ENCODE measurements at places on chromosomes 2 and 18.

DNA sequence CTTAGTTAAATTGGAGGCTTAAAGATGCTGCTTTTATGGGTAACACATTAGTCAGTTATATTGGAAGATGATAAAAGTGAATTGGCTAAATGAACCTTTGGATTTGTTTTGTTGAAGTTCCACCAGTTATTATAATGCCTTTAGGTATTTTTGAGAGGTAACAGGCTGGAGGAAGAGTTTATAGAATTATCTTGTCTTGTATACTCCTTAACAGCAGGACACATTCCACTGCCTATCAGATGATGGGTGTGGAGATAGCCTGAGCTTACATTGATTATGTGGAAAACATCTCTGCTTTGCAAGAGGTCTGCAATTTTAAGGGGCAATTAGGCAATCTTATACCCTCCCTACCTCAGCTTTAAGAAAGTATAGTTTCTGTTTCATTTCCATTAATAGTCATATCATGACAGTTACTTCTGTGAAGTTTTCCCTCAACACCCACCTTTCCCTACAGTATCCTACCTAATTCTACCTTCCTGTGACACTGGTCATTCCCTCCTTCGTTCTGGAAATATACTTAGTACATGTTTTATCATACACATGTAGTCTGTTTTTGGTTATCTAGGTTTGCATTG is 403.7 kb upstream of the SPRED2 start:
- no peak for DNase-seq

GRCh38 chr18:9333441-9334328 is 888 bp upstream of the TWSG1 start:
- no peak for DNase-seq

GRCh38 chr2:216113572-216113971 is 4.4 kb downstream of the XRCC5 start:
- no peak for DNase-seq

GRCh38 chr2:150567771-150568301 is 80.4 kb upstream of the RND3 start:
- DNase-seq = no peak

DNA sequence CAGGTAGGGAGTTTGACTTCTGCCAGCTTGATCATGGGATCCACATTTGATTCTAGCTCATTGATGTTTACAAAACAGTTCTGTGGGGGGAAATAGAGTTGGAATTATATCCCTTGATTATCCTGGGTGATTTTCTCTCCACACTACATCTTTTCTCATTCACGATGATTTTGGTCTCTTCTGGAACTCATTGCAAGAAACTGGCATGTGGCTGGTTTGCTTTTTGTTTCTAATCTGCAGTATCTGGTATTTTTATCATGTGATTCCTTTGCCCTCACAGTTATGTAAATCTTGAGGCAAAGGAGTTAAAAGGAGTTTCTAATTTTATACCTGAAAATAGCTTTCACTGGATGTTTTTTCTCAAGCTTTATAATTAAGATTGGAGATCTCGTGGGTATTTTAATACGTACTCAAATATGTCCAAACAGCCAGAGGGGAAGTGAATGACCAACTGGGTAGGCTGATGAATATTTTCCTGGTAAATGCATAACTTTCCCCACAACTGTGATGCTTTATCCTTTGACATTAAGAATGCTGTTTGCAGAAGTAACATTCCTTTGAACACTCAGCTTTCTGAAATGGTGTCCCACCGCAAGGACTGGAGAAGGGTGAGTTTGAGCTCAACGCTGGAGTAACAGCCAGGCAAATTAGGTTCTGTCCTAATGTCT is 502.9 kb upstream of the ZEB2 start:
- DNase-seq = no peak

GRCh38 chr2:127408004-127408806 is 10.0 kb upstream of the PROC start:
- peak; percentile 85 for DNase-seq

DNA sequence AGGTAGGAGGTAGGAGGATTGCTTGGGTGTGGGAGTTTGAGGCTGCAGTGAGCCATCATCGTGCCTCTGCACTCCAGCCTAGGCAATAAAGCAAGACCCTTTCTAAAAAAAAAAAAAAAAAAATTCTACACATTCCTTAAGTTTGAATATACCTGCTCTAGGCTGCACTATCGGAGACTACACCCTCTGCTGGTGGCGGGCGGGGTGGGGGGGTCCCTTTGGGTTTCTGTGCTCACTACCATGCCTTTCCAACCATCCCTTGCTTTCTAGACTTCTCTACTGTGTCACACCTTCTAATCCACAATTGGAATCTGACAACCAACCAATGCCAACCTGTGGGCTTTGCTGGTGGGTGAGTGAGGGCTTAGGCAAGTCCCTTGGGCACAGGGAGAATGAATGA is 34.7 kb upstream of the FAM136A start:
- DNase-seq = no peak

DNA sequence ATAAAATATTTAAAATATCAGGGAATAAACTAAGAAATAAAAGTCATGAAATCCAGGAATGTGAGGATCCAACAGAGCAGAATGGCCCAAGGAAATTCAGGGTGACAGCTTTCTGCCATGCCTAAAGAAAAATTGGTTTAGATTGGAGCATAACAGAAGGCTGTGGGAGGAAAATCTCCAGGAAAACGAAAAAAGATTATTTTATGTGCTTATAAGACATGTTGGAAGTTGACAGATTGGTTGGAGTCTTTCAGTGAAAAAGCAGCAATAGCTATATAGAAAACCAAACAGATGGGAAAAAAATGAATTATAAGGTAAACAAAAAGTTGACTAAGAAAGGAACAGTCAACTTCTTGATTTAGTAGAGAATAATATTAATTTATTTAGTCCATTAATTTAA is 203.9 kb downstream of the ZRANB3 start:
- DNase-seq = no peak

GRCh38 chr2:30231212-30231995 is at the start of gene LBH:
Gene LBH (plus strand): TSS chr2:30231534. CDS start chr2:30231739, 205 bp downstream.
- peak; percentile 91 for DNase-seq

DNA sequence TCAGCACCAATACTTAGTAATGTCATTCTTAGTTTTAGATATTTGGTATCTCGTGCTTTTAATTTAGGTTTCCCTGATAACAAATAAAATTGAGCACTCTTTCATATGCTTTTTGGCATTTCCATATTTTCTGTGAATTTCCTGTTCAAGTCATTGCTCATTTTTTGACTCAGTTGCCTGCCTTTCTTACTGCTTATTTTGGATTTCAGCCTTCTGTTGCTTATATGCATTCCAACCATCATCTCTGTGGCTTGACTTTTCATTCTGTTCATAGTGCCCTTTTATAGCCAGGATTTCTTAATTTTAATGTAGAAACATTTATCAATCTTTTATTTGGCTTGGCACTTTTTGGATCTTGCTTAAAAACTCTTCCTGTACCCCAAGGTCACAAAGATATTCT is 14.5 kb upstream of the KIF3C start:
- DNase-seq = no peak

DNA sequence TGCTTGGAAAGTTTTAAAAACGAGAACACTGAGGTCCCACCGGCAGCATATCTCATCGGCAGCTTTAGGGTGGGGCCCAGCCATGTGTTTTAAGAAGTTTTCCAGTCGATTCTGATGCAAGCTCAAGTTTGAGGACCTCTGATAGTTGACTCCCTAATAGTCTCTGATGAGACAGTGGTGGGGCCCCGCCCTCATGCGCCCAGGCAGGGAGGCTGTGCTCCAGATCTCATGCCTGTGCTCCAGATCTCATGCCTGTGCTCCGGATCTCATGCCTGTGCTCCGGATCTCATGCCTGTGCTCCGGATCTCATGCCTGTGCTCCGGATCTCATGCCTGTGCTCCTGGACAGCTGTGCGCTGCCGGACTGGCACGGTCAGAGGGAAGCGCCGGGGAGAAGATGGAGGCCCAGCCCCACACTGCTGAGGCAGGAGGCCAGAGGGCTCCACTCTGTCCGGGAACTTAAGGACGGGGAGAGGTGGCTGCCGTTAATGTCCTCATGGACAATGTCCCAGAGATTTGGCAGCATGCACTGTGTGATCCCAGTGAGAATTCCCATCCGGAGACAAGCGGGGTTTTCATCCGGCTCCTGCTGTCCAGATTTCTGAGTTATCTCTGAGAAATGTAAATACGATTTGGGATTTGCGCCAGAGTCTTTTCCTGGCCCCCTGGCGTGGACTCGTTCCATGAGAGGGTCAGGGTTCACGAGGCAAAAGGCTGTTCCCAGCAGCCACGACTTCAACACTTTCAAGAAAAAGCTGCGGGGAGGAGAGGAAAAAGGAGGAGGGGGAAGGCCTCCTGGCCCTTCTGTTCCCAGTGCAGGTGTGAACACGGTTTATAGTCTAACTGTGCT is 9.4 kb upstream of the COLEC11 start:
- no peak for DNase-seq

DNA sequence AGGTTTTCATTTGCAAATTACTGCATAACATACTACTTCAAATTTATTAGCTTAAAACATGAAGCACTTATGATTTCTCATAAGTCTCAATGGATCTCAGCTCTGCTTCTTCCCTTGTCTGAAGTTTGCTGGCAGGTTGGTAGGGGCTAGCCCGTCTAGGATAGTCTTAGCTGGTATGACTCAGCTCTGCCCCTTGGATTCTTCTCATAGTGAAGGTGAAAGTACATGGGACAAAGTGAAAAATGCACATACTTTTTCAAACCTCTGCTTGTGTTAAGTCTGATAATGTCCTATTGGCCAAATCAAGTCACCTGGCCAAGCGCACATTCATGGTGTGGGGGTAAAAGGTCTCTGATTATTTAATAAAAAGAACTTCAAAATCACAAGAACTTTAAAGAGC is 184.8 kb upstream of the VWC2L start:
- DNase-seq = no peak

DNA sequence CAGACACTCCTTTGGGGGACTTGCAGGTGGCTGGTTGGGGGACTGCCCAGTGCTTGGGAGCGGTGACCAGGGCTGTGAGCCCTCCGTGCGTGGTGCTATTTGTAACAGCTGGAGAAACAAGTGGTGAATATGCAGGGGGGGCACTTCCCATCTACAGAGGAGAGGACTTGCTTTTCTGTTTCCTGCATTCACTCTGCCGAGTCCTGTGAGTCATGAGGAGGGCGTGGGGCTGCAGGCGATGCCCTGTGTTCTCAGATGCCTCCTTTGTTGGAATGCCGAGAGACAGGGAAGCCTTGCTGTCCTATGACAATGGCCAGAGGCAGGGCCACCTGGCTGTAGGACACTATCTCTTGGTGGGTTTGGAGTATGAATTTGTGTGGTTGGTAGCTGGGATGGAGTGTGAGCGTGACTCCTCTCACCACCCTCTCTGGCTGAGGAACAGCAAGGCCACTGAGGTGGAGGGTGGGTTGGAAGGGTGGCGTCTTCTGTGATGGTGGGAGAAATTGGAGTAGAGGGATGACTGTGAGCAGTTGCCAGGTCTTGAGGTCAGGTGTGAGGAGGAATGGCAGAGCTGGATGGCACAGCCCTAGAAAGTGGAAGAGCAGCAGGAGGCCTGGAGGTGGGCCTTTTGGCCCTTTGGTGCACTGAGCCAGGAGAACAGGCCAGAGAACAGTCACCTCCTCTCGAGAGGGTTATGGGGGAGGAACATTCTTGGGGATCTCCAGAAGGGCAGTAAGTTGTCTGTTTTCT is 24.3 kb downstream of the FHOD3 start:
- no peak for DNase-seq

DNA sequence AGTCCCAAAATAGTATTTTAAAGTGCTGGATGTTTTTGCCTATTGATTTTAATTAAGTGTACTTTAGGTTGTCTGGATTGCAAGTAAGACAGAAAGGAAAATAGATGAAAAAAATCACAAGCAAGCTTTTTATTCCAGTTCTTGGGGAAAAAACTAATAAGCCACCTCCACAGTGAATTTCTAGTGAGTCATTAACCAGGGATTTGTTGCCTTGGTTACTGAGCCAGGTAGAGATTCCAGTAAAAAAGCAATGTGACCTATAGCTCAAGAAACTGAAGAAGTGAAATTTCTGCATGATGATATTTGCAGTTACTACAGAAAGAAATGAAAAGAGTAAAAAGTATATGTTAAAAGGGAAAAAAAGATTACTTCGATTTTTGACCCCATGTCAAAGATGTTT is 160.6 kb downstream of the METTL4 start:
- DNase-seq = no peak

GRCh38 chr2:140353541-140353940 is 1573.4 kb upstream of the NXPH2 start:
- no peak for DNase-seq

GRCh38 chr2:96599941-96600340 is 38.2 kb downstream of the KANSL3 start:
- DNase-seq = no peak

DNA sequence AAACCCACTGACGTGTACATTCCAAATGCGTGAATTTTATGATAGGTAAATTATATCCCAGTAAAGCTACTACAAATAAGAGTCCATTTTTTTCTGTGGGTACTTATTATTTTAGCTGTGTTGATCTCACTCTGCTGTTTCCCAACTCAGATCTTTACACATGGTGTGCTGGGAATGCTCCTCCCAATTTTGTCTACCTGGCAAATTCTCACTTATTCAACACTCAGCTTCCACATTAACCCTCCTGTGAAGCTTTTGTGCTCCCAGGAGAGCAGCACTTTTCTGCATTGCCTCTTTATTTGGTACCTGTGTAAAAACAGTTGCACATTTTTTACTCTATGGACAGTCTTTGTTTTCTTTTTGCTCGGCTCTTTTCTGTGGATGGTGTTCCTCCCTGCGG is 38.6 kb upstream of the ATP5MC3 start:
- DNase-seq = no peak

- DNase-seq = no peak
Observed at GRCh38 chr2:2191110-2191707, 139.9 kb downstream of the MYT1L start.

GRCh38 chr2:54030806-54031205 is 60.0 kb upstream of the PSME4 start:
- no peak for DNase-seq

DNA sequence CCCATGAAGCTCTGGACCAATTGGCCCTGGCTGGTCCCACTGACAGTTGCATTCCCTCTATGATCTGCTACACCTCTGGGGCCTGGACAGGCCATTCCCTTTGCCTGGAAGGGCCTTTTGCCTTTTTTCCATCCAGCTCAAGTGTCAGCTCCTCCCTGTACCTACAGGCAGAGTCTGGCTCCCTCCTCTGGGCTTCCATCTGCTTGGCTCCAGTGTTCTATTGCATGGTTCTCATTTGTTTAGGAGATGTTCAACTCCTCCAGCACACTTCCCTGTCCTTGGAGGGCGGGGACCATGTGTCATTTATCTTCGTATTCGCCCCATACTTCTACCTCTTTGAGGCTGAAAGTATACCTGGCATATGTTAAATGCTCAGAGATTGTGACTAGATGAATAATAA is 61.1 kb downstream of the PRKCE start:
- no peak for DNase-seq

- no peak for DNase-seq
Observed at GRCh38 chr2:202877699-202878098, 6.1 kb upstream of the ICA1L start.

DNA sequence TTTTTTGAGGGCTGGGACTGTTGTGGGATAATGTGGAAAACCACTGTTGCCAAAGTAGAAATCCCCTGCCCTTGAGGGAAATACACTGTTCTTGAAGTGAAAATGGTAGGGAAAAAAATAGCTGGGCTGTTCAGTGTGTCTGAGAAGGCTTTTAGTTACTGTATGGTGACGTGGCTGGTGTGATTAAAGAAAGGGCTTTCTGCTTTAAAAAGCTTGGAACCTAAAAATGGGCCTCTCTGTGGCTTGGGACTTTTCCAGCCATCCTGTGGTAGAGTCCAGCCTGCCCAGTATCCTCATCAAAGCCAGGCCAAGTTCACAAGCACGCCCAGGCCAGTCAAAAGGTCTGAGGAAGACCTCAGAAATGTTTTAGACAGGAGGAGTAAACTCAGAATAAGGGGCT is 6.8 kb downstream of the MGAT5 start:
- DNase-seq = no peak

- no peak for DNase-seq
Observed at GRCh38 chr2:128314348-128315121, 4.1 kb downstream of the HS6ST1 start.
